NAMALWA (cell line): ENCODE measurements at places on chromosomes 4 and X.

- DNase-seq = no peak
Measured at GRCh38 chr4:29565256-29565655, 1154.9 kb upstream of the PCDH7 start.

- DNase-seq = no peak
Measured at GRCh38 chrX:27976284-27976683, 5.0 kb downstream of the DCAF8L1 start.

DNA sequence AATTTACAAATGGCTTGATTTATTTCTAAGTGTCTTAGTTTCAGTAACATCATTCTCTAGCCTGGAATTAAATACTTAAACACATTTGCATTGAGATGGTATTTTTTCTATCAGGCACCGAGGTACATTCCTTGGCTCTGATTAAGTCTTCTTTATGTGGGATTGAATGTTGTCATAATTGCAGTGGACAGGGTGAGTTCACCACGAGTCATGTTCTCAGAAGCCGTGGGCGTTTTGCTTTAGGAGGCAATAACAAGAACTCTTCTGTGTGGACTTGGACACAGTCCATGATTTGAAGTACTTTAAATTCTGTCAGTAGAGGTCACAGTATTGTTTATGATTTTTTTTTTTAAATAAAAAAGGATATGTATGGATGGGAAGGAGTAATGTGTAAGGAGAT, 57.1 kb upstream of the EFHC2 start:
- DNase-seq = no peak

DNA sequence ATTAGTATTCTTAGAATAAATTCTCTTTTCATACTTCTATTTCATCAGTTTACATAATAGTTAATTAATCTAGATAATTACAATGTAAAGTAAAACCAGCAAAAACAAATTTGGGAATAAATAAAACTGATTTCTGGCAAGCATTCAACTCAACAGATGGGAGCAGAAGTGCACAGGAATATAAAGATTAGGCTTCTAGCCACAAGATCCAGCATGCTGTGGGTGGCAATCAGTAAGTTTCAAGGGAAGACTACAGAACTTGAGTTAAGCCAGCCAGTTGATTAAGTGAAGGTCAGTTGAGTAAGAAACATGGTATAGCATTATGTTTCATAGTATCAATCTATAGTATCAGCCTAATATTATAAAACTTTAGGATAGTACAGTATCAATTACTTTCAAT, 324.2 kb upstream of the AADAT start:
- no peak for DNase-seq

- no peak for DNase-seq
Measured at GRCh38 chrX:106042296-106042695, 3.8 kb upstream of the SERPINA7 start.

- DNase-seq = no peak
Measured at GRCh38 chr4:85928775-85929591, 430.9 kb downstream of the MAPK10 start.

DNA sequence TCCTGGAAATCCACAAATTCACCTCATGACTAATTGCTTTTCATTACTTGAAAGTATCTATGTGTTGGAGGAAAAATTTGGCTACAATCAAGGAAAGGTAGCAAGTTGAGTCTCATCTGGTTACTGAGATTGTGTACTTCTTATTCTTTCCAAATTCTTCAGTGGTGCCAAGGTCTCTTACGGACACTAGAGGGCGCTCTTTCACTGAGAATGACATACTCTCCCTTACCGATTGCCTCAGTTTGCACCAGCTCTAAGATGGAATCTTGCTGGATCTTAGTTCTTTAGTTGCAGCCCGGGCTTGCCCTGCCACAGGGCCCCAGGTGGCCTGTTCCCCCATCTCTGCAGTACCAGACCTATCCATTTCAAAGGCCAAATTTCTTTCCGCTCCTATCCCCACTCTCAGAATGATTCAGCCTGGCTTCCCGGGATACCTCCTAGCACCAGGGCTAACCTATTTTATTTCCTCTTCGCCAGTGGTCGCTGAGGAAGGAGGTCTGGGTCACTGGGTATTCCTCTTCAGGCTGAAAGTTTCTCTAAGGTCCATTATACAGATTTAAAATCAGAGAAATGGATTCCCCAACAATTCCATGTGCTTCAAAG, 24.6 kb upstream of the GPR50 start:
- peak; percentile 54 for DNase-seq
